Metanephros (tissue), 2 donors: ENCODE measurements at places on chromosomes 1 and 21. TPM values are rescaled to one million over a fixed set of nuclear protein-coding genes. Genes with fewer than 3 reads are reported as not detected.

The FYB2 gene
- 1.3 TPM for total RNA-seq

The SYNC gene
- total RNA-seq = 9.3 TPM

The BARHL2 gene
- not detected for total RNA-seq

The POU3F1 gene
- total RNA-seq = 0.88 TPM

The VWA5B1 gene
- total RNA-seq = 2.4 TPM

The TNFAIP8L2 gene
- 2.3 TPM for total RNA-seq

The OLIG2 gene
- 0.06 TPM for total RNA-seq
